Left colon (tissue), 2 donors: ENCODE measurements at places on chromosomes 7 and 10. TPM values are rescaled to one million over a fixed set of nuclear protein-coding genes. Genes with fewer than 3 reads are reported as not detected.

The CYP2C19 gene
- 0.76 TPM for total RNA-seq

The ANKRD7 gene
- not detected for total RNA-seq

The AOC1 gene
- total RNA-seq: 566 TPM

DNA sequence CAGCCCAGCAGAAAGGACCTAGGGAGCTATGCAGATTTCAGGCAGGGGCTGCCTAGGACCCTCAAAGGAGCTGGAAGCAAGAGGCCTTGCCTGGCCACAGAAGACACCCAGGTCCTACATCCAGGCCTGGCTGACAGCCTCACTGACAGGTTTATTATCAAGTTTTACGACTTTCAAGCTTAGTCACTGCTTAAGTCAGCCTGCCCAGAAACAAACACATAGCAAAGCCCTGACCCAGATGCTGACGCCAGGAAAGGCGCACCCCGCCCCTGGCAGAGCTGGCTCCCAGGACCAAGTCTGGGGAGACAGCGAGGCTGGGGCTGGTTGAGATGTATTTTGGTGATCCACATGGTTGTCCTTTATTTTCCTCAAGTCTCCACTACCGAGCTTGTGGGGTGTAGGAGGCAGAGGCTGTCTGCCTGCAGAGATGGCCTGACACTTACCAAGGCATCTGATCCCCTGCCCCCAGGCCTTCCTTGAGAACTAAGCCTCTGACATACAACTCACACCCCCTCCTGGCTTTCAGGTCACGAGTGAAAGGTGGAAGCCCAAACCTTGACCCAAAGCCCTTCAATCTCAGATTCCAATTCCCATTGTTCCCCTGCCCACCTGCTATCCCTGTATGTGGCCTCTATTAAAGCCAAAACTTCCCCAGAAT, 80.7 kb upstream of the EMX2 start:
- peak; percentile 62 for DNase-seq

GRCh38 chr7:50292165-50292757, 12.3 kb upstream of the IKZF1 start:
- DNase-seq: no peak

DNA sequence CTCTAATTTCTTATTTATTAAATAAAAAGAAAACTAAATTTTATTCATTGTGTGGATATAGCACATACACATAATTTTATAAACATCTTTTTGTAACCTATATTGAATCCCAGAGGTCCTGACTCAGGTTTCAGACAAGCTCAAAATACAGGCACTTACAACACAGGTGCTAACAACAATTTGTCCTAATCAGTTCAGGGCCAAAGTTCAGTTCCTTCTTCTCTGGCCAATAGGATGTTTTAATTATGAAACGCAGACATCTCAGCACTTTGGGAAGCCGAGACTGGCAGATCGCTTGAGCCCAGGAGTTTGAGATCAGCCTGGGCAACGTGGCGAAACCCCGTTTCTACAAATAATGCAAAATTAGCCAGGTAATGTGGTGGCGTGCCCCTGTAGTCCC, 15.0 kb downstream of the RPA3 start:
- no peak for DNase-seq

- no peak for DNase-seq
Measured at GRCh38 chr7:142868986-142869415, 14.1 kb downstream of the EPHB6 start.

DNA sequence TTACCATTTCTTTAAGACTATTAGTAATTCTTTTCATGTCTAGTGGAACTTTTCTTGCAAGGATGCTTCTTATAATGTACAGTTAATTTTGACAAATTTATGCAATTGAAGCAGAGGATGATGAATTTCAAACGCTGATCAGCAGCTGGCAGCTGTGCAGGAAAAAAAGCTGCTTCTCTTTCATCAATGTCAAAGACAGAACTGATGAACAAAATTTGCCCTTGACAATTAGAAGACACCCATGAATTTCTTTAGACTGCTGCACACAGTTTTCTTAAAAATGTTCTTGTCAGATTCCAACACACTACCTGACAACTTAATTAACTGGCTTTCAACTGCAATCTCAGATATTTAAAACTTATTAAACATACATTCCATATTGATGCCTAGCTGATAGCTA, 138.3 kb downstream of the SKAP2 start:
- no peak for DNase-seq

GRCh38 chr10:8616166-8616565, 561.7 kb downstream of the GATA3 start:
- DNase-seq: peak; percentile 8
